Choroid plexus epithelial cell (primary cell): ENCODE measurements at places on chromosomes 11 and 22.

DNA sequence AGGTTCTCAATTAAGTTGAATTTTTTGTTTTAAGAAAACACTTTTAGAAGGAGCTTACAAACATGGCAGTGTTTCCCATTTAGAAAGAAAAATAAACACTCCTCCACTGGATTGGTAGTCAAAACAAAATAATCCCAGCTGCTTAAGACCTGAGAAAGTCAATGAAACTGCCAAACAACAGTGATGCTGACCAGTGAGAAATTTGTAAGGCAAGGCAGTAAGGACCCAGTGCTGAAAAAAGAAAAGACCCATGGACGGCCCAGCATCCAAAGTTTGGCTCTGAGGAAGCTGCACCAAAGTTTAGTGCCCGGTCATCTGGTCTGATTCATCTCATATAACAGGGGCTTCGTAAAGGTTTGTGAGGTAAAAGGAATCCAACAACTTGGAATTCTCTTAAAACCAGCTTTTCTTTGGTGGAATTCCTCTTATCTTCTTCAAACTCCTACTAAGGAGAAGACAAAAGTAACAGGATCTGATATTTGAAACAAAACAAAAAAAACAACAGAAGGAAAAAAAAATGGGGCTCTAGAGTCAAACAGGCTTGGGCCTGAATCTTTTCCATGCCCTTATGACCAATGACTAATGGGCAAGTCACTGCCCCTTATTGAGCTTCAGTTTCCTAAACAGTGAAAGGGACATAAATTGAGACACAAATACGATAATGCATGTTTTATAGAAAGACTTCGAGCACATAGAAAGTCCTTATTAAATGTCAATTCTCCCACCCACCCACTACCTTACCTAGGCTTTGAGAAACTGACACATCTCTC, 383.0 kb upstream of the NARS2 start:
- DNase-seq: peak; percentile 29

DNA sequence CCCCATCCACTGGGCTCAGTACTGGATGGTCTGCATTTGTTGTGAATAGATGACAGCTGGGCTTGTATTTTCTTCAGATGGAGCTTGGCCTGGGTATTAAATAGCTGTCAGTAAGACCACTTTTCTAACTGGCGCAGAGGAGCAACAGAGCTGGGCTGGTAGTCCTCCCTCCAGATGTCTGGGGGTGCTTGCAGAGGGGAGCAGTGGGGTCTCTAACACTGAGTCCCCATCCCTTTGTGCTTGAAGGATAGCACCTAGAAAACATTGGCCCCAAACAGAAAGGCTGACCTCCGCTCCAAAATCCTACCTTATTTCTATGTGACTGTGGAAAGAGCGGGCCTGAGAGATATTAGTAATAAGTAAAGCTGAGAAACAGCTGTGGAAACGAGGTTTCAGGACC, 131.6 kb upstream of the E2F8 start:
- no peak for DNase-seq

GRCh38 chr22:31646186-31647019, 15.6 kb downstream of the PISD start:
- DNase-seq: peak; percentile 100

DNA sequence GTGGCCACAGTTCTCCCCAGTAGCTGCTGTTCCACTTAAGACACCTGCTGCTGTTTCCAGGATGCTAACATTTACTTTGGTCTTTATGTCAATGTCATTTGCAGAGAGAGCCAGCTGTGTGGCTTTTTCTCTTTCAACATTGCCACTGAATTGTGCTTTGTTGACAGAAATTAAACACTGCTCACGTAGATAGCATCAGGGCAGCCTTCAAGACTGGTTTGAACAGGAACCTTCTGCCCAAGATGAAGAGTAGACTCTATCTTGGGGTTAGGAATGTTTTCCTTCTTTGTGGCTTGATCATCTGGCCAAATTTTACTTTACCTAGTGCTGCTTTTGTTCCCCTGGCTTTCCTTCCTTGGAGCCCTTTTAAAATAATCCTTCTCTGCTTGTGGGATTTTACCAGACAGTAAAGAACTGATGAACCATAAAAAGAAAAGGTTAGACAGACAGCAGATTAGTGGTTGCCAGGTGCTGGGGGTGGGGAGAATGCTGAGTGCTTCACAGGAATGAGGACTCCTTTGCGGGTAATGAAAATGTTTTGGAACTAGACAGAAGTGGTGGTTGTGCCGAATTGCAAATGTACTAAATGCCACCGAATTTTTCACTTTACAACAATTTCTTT, 22.7 kb upstream of the XBP1 start:
- DNase-seq: no peak

- DNase-seq: peak; percentile 15
Measured at GRCh38 chr11:107457205-107457557, 444 bp downstream of the CWF19L2 start.

DNA sequence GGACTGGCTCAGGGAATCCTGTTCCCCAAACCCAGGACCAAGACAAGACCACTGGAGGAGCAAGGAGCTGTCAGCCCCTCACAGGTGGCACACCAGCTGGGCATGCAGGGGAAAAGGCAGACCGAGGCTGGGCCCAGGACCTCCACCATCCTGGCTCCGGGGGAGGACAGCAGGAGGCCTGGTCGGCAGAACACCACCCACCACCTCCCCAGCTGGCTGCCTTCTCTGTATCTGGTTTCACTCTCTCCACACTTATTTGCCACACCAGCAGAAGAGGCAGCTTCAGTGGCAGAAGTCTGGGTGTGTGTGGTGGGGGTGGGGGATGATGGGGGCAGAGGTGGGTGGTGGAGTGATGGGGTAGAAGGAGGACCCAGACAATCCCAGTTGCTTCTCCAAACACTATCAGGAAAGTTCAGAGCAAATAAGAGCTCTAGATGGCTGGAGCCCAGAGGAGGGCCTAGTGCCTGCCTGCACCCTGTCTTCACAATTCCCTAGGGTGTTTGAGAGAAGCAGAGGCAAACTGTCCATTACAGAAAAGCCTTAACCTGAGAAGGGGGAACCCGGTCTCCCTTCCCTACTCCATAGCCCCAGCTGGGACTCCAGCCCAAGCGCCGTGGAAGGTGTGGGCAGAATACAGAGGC, 51.9 kb upstream of the CDON start:
- peak; percentile 43 for DNase-seq

DNA sequence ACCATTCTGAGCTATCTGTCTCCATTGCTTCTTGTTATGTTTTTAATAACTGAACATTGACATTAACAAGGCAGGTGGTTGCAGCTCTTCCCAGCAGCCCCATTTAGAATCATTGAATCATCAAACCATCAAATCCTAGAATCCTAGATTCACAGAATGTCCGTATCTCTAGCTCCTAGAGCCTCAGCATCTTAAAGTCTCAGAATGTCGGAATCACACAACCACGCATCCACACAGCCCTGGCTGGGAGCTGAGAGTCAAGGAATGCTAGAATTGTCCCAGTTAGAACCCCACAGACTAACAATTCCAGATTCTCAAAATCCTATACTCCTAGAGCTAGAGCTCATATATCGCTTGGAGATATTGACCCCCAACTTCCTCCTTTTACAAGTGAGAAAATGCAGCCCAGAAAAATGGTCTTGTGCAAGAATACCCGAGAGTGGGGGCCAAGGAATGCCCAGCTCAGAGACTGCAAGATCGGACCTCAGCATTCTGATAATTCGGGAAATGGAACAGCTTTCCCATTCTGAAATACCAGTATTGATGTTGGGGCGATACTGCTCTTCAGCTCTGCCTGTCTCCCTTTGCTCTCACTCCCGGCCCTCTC, 38.8 kb downstream of the PDE2A start:
- DNase-seq: no peak

GRCh38 chr11:110185121-110185591, 92.0 kb downstream of the ZC3H12C start:
- peak; percentile 99 for DNase-seq

DNA sequence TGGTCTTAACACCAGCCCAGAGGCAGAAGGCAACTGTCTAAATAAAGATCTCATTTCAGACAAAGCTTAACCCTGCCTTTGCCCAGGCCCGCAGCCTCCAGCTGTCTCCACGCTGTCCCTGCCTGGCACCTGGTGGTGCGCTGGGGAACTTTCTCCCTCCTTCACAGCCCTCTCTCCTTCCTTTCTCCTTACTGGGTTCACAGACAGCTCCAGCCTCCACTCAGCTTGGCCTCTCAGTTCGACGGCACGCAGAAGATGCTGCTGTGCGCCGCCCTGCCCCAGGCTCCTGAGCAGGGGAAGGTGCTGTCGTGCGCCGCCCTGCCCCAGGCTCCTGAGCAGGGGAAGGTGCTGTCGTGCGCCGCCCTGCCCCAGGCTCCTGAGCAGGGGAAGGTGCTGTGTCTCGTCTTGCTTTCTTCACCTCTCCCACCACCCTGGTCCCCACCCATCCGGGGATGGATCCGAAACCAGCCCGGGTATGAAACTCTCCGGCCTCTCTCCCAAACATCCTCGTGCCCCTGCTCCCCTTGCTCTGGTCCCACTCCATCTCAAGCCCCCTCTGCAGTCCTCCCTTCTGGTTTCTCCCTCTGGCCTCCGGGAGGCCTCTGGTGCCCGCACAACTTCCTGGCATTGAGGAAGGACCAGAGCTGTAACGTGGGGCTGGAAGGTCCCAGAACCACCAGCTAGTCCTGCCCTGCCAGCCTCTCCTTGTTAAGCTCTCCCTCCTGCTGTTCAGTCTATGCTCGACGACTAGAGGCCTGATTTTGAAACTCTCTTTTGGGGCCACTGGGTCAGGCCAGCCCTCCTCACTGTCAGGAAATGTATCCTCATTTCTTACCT, 22.9 kb upstream of the JAM3 start:
- peak; percentile 27 for DNase-seq

GRCh38 chr11:74397501-74398243, 561 bp downstream of the PGM2L1 start:
- DNase-seq: peak; percentile 43

DNA sequence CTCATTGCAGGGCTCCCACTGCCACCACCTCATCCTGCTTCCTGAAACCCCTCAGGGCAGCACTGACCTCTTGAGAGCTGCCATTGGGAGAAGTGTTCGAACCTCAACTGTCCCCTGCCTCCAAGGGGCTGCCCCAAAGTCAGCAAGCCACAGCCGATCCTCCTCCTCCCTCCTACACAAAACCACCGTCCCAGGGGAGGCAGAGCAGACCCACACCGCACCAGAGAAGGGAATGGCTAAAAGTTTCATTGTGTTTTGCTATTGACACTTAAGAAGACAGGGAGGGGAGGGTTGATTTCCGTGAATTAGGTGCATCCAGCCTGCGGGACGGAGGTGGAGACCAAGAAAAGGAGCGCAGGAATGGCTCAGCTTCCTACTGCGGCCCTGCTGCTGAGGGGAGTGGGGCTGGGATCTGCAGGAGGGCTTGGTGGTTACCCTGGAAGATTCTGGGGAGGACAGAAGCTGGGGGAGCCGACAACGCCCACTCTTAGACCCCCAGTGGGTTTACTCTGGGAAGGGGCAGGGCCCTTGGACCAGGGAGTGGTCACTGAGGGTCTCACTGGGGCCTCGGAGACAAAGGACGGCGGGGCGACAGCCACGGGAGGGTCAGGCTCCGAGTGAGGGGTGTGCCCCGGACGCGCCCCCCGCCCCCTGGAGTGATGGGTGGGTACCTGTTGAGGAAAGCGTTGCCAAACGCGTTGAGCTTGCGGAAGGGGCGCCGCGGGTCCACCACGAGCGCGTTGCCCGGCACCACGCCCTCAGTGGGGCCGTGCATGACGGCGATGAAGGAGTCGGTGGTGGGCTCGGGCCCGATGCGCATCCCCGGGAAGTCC, 815 bp downstream of the EHD1 start:
- DNase-seq: no peak

- DNase-seq: peak; percentile 81
Measured at GRCh38 chr11:76783896-76784813, 999 bp downstream of the TSKU start.

DNA sequence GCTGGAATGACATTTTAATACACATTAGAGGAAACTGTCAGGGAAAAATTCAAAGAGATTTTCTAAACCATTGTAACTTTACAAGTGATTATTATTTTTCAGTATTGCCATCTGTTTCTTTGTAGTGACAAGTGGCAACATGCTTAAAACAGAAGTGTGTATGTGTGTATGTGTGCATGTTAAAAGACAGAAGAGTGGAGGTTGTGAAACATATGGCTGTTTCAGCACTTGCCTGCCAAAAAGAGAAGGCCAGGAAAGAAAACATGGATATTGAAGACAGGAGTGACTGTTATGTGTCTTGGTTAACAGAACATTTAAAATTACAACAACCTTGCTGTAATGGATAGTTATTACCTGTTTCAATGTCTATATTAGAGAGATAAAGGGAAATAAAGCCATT, 24.3 kb upstream of the VWA5A start:
- DNase-seq: no peak

DNA sequence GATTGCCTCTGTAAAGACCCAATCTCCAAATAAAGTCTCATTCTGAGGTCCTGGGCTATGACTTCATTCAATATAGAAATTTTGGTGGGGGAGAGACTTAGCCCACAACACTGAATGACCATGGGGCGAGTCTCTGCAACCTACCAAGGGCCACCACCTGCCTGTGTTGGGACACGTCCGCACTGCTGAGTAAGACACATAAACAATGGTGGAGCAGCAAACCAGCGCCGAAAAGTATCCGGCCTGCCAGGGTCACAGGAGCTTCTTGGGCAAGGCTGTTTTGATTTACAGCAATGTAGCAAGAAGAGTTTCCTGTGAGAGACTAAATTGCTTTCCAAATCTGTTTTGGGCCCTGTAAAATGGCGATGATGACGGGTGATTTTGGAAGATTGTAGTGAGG, 122.3 kb downstream of the SHANK2 start:
- DNase-seq: no peak

GRCh38 chr11:130391711-130392110, 36.7 kb downstream of the ADAMTS8 start:
- no peak for DNase-seq

DNA sequence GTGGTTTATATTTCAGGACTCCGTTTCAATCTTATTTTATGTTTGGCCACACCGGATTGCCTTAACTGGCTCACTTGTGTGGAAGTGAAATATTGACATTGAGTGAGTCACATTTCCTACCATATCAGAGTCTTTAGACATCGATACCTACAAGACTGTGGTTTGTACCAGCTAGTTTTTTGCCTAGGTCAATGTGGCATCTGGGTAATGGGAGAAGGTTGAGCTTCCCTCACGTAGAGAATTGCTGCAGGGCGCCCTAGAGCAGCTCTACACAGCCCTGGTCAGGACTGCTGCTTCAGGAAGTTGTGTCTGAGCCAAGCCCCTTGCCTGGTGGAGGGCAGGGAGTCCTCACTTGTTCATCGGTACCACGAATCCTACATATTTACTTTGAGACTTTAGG, 1.6 kb downstream of the GRAMD1B start:
- DNase-seq: no peak
